ENCODE measurements at places on chromosomes 6 and 20.

- no peak for DNase-seq
Measured at GRCh38 chr20:62978561-62978943, 26.0 kb downstream of the SLC17A9 start.

- DNase-seq = no peak
Measured at GRCh38 chr6:24891004-24891403, 44.8 kb downstream of the RIPOR2 start.

DNA sequence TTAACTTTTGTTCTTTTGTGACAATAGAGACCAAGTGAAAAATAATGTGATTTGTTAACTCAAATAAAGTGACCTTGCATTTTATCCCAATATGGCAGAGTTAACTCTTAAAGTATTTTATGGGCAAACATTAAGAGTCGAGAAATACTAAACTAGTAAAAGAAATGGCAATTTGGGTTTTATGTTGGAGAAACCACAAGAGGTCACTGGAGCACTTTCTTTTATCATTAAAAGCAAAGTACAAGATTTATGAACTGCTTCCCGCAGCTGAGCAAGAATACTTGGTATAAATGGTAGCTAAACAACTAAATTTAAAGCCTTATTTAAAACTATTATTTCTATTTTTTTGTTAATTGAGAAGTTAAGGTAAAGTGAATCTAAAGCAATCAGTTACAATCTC, 33.5 kb upstream of the MCM9 start:
- DNase-seq = no peak

DNA sequence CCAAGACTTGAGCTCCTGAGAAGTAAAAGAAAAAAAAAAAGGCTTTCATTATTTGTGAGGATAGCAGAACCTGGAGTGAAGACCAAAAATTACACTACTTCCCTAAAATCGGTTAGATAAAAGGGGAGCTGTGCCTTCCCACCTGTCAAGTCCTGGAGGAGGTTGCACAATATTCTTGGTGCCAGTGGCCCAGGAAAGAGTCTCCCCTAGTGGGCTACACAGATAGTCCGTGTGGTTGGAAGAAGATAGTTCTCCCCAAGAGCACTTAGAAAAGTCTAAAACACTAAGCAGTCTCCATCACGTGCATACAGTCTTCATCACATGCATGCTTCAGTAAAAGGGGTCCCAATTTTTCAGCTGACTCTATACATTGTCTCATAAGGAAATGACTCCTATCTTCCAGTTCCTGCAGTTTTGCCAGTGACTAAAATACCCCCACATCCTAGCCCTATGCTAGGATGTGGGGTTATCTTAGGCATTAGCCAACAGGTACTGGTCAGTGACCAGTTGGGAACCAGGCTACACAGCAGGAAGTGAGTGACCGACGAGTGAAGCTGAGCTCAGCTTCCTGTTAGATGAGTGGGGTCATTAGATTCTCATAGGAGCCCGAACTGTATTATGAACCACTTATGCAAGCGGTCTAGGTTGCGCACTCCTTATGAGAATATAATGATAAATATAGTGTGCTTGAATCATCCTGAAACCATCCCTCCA, 199.5 kb upstream of the FAM83B start:
- no peak for DNase-seq

DNA sequence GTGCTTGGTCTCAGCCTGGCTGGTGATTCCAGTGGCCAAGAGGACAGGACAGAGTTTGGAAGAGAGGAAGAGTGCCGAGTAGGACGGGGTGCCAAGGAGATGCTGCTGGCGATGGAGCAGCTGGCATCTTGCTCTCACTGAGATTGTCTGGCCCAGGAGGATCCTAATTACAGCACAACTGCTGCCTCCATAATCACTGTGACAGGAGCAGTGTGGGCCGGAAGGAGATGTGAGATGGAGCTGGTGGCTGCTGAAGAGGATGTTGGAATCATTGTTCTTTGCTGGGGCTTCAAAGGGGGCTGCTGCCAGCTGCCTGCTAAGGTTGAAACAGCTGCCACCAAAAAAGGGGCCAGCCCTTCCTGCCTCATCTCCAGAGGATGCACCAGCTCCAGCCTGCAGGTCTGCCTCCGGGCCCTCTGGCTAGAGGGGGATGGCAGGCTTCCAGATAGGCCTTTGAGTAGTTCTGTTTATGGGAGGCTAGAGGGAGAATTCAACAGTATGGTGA, 214.4 kb downstream of the RNF144B start:
- no peak for DNase-seq

DNA sequence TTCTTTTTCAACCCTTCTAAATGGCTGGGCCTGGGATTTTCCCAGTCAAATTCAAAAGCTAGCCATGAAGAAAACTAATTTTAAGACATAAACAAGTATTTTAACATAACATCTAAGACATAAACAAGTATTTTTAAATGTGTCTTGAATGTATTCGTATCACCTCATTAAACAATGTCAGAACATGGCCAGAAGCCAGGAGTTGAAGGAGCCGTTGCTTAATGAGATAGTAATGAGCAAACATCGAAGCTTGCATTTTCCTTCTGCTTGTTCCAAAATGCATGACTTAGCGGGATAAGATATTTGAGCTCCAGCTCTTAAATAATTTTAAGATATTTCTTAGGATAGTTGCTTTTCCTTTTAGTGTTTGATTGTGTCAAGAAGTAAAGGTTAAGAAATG, 4.2 kb upstream of the RNF182 start:
- no peak for DNase-seq

DNA sequence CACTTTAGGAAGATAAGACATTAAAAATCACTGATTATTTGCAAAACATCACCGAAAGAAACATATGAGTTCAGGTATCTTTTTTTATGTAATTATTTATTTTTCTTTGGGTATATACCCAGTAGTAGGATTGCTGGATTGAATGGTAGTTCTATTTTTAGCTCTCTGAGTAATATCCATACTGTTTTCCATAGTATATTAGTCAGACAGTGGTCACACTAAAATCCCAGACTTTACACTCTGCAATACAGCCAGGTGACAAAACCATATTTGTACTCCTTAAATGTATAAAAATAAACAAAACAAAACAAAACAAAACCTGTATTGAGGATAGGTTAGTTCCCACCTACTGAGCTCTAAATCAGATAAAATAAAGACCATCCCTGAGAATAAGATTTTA, 1024.3 kb upstream of the EYS start:
- no peak for DNase-seq

DNA sequence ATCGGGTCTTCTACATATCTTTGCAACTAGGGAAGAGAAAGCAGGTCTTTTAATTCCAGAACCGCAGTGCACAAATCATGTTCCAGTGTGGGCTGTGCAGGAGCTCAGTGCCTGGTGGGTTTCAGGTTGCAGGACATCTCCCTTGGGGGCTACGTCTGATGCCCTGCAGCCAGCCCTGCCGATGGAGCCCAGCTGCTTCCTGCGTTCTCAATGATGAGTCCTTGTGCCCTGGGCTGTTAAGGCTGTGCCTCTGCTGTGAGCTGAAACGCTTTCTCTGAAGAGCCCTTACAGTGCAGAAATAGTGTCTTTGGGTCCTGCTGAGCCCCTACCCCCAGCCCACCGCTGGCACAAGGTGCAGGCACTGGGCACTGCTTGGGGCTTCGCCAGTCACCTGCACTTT, 192.9 kb downstream of the SYNDIG1 start:
- DNase-seq = no peak

Measured in stimulated activated CD4-positive, alpha-beta T cell treated with anti-CD3 and anti-CD28 coated beads, Interleukin-15, amount 100 ng/mL, for 1 hour (primary cell).